ENCODE measurements at places on chromosomes 4 and X. TPM values are rescaled to one million over a fixed set of nuclear protein-coding genes. Genes with fewer than 3 reads are reported as not detected.

The UGT2A3 gene
- total RNA-seq, result not detected

The SPANXN3 gene
- total RNA-seq, result not detected

The ERAS gene
- total RNA-seq, result not detected

DNA sequence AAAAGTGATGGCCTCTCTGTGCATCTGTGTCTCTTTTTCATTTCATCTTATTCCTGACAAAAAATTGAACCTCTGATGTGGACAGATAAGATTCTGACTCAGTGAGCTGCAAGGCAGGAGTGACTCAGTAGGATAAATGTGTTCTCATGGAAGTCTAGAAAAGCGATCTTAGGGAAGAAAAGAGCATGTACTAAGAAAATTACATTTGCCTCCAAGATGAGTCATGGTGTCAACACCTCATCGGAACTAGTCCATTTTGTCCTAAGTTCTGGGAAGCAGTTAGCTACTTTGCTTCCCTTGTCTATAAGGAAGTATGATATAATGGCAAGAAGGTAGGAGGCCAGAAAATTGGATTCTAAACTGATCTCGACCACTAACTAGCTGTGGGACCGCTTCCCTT is 83.5 kb upstream of the AFF2 start:
- no peak for DNase-seq

DNA sequence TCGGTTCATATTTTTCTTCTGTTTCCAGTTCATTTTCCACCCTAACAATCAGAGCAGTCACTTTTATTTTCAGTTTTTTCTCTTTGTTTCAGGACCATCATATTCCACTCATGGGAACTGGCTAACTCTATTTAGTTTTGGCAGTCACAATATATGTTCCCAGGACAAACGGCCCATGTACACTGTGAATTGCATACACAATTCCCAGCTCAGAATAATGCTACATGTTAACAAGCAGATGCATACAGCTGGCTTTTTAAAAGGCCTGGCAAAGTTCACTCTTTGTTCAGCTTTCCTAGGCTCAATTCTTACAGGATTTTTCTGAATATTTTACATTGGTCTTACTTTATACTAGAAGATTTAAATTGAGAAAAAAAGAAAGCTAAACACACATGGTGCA is 224.9 kb downstream of the ANKRD50 start:
- DNase-seq, result no peak
